ENCODE measurements at places on chromosomes 16 and 17. TPM values are rescaled to one million over a fixed set of nuclear protein-coding genes. Genes with fewer than 3 reads are reported as not detected.

The C17orf107 gene
- 4.4 TPM for total RNA-seq

The NLRC5 gene
- total RNA-seq = 55.6 TPM

The MLKL gene
- total RNA-seq = 19.4 TPM

The CHST6 gene
- total RNA-seq = 0.79 TPM

The CSH1 gene
- total RNA-seq = not detected

The UTS2R gene
- not detected for total RNA-seq

The CNGB1 gene
- total RNA-seq = not detected

The GPR142 gene
- total RNA-seq = not detected

The SOX8 gene
- 1.0 TPM for total RNA-seq

The ZFPM1 gene
- 9.2 TPM for total RNA-seq

The CYGB gene
- 12.6 TPM for total RNA-seq

The ZG16B gene
- 0.98 TPM for total RNA-seq

The RNF222 gene
- not detected for total RNA-seq

The HS3ST3A1 gene
- 2.2 TPM for total RNA-seq

The SEPTIN12 gene
- not detected for total RNA-seq

The KRT34 gene
- total RNA-seq = not detected

The PIRT gene
- total RNA-seq = not detected

The SLFN5 gene
- 64.8 TPM for total RNA-seq

The VASN gene
- 82.7 TPM for total RNA-seq

The AFMID gene
- total RNA-seq = 63.9 TPM

The CBLN1 gene
- total RNA-seq = 0.25 TPM

The AARSD1 gene
- total RNA-seq = 35.8 TPM

The WNT3 gene
- 0.38 TPM for total RNA-seq

The TP53TG3C gene
- total RNA-seq = not detected

The ZNF18 gene
- 8.2 TPM for total RNA-seq

The TOM1L1 gene
- total RNA-seq = 85.7 TPM

The SCGB1C2 gene
- total RNA-seq = not detected

The C17orf50 gene
- total RNA-seq = not detected

The TBC1D3K gene
- not detected for total RNA-seq

The ACSM3 gene
- 31.5 TPM for total RNA-seq

The TLCD2 gene
- 6.2 TPM for total RNA-seq

The KIF19 gene
- total RNA-seq = 0.85 TPM

The DNAH9 gene
- 6.9 TPM for total RNA-seq

The P2RX5 gene
- 8.4 TPM for total RNA-seq

The CBX1 gene
- total RNA-seq = 40.2 TPM

The RAD51C gene
- total RNA-seq = 20.2 TPM

The EPX gene
- 0.19 TPM for total RNA-seq

The HOXB13 gene
- total RNA-seq = not detected

The OTOA gene
- total RNA-seq = 0.13 TPM

The TRPV3 gene
- total RNA-seq = 1.2 TPM
